RKO (cell line): ENCODE measurements at places on chromosomes 7 and 10.

DNA sequence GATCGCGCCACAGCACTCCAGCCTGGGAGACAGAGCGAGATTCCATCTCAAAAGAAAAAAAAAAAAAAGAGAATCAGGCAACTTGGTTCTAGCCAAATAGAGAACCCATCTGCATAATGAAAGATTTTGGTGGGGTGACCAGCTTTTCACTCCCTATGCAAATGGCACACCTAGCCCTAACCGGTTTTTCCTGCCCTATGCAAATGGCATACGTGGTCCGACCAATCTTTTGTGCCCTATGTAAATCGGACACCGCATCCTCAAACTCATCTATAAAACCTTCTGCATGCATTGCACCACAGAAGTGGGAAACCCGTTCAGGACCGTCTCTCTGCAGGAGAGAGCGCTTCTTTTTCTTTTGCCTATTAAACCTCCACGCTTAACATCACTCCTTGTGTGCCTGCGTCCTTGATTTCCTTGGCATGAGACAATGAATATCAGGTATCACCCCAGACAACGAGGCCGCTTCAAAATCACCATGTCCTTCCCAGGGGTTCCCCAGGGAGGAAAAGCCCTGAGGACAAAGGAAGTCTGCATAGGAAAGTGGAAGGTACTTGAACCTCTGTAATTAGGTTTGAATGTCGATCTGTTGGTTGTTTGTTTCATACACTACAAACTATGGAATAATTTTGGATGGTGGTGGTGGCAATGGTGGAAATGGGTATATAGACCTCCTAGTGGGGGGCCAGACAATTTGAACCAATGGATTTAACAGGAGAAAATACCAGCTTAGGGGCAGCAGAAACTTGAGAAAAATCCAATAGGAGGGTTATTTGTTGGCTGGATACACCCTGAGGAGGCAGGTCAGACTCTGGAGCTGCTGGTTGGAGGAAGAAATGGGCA is 396.2 kb downstream of the TYW1 start:
- no peak for DNase-seq

DNA sequence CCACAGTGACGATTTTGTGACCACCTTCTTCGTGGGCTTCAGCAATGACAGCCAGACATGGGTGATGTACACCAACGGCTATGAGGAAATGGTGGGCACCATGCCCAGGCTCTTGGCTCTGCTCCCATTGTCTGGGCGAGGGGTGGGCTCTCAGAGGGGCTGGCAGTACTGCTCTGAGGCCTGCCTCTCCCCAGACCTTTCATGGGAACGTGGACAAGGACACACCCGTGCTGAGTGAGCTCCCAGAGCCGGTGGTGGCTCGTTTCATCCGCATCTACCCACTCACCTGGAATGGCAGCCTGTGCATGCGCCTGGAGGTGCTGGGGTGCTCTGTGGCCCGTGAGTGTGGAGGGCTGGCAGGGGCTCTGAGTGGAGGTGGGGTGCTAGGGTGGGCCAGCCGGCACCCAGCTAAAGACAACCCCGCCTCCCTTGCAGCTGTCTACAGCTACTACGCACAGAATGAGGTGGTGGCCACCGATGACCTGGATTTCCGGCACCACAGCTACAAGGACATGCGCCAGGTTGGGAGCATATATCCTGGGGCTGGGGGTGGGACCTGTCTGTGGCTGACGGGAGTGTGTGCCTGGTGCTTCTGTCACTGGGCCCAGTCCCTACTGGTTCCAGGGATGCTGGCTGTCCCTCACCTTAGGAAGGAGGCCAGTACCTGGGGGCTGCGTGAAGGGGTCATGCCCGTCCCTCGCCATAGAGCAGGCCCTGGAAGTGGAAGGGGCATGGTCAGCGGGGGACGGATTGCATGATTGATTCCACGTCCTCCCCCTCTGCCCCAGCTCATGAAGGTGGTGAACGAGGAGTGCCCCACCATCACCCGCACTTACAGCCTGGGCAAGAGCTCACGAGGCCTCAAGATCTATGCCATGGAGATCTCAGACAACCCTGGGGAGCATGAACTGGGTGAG is 6.8 kb downstream of the AEBP1 start:
- DNase-seq, result no peak

GRCh38 chr10:4067931-4068561 is 283.0 kb upstream of the KLF6 start:
- no peak for DNase-seq

GRCh38 chr7:155533827-155534690 is 12.3 kb downstream of the CNPY1 start:
- no peak for DNase-seq

DNA sequence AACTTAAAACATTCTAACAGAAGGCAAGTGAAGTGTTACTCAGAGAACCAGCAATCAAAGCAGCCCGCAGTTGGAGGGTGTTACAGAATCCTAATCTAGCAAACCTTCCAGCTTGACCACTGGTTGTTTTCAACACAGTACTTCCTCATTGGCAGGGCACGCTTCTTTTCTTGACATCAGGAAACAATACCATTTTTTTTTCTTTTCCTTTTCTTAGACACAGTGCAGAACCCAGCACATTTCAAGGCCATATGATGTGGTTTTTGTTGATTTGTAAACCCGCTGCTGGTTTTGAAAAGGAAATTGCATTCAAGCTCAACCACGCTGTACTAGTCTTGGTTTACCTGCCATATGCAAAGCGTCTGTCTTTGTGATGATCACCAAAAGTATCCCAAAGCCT is 33.4 kb downstream of the RHOBTB1 start:
- no peak for DNase-seq

- no peak for DNase-seq
These were observed 292.4 kb upstream of the SP4 start for GRCh38 chr7:21135437-21135836.

DNA sequence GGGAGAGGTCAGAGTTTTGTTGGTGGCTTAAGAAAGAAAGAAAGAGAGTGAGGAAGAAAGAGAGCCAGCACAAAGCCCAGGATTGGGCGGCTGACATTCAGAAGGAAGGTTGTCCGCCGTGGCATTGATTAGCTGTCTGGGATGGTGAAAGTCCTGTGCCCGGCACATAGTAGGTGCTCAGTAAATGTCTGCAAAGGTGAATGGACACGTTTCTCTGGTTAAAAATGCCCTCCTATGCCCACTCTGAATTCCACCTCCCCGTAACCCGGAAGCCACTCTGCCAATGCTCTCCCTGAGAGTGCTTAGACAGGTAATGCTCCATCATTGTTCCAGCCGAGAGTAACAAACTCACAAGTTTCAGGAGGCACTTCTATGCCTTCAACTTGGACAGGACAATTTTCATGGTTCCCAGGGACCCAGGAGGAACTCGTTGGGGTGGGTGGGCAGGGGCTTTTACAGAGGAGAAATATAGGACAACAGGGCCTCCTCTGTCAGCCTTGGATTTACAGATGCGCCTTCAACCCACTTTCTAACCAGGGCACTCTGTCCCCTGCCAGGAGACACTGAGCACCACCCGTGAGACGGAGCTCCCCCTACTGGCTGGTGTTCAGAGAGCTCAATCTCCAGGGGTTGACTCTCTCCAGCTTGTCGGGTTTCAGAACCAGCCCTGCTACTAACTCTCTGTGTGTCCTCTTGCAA is 411.5 kb upstream of the ZMIZ1 start:
- peak; percentile 14 for DNase-seq

DNA sequence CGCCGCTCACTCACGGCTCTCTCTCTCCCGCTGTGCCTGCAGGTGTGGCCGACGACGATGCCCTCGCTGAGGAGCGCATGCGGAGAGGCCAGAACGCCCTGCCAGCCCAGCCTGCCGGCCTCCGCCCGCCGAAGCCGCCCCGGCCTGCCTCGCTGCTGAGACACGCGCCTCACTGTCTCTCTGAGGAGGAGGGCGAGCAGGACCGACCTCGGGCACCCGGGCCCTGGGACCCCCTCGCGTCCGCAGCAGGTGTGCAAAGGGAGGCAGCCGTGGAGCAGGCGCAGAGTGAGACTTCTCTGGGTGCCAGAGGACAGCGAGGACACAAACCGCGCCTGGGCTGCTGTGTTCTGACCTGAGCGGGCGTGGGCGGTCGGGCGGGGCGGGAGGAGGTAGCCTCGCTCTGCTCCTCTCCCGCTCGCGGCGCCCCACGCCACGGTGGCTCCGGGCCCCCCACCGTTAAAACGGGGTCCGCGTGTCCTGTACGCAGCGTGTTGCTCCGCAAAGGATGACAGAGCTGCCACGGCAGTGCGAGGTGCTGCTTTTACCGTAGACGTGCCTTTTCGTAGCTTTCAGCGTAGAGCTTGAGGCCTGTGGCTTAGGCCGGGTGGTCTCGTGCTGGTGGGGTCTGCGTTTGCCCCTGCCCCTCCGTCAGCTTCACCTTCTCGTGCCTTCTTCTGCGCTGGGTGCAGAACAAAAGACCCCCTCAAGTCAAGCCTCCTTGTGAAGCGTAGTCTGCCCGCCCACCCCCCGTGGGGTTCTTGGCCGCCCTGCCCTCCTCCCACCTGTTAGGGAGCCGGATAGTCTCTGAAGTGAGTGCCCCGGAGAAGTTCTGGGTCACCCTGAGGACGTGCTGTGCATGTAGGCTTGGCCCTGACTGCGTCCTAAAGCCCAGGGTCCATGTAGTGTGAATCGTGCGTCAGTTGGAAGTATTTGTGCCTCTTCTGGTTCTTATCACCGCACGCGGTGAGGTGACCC is 73.2 kb downstream of the DNAJB6 start:
- no peak for DNase-seq

DNA sequence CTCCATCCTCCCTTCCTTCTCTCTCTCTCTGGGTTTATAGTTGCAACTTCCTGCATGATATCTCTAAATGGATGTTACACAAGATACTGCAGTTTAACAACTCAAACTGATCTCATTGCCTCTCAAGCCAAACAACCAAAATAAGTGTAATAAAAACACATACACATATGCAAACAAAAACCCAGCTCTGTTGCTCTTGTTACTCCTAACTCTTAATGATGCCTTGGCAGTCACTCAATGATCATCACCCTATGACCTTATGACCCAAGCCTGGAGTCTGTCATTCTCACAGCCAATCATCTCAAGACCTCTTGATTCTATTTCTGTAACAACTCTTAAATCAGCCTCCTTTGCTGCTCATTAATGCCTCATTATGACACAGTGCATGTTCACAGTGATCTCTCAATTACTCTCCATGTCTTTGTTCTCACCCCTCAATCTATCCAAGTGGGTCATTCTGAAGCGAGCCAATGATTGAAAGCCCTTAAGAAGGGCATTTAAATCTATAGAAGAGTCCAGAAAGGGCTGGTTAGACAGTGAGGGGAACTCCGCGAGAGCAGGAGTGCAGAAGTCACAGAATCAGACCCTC is 210.9 kb downstream of the INHBA start:
- DNase-seq, result no peak

- DNase-seq, result no peak
These were observed 250.8 kb upstream of the MBL2 start for GRCh38 chr10:53023411-53023810.

- no peak for DNase-seq
These were observed 824.4 kb downstream of the GRID1 start for GRCh38 chr10:85542152-85542551.

GRCh38 chr7:20444030-20444800 is 113.5 kb downstream of the ITGB8 start:
- DNase-seq, result no peak

GRCh38 chr10:932589-932988 is 1.1 kb upstream of the LARP4B start:
- DNase-seq, result no peak

DNA sequence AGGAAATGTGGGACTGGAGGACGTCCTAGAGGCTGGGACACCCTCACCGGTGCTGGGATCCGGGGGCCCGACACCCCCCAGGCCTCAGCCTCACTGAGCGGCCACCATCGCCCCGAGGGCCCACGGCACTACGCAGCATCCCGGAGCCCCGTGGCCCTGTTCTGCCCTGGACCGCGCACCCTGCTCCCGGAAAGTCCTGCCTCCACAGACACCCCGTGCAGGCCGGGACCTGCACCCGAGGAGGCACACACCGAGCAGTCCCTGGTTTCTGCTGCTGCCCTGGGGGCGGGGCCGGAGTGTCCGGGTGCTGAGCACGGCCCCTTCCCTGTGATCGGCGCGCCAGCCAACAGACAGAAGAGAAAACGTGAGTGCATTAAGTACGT is 18.1 kb upstream of the KNDC1 start:
- no peak for DNase-seq

DNA sequence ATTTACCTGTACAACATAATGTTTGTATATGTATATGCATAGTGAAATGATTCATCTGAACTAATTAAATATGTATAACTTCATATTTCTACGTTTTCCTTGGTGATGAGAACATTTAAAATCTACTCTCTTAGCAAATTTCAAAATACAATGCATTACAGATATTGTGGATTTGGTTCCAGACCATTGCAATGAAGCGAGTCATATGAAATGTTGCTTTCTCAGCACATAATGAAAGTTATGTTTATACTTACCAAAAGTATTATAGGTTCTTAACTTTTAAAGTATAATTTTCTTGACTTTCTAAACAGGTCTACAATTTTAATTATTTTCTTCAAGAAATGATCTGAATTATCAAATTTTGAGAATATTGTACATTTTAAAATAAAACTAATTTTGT is 189.2 kb downstream of the CSTF2T start:
- DNase-seq, result no peak

GRCh38 chr7:151830121-151830830 is 46.6 kb downstream of the PRKAG2 start:
- no peak for DNase-seq

- peak; percentile 54 for DNase-seq
These were observed 134.3 kb downstream of the PRKCQ start for GRCh38 chr10:6445671-6446316.

GRCh38 chr10:6095810-6096570 is 7.2 kb downstream of the RBM17 start:
- DNase-seq, result no peak

GRCh38 chr10:43090188-43090587 is 13.3 kb downstream of the RET start:
- DNase-seq, result no peak

- no peak for DNase-seq
These were observed 310.6 kb upstream of the SHH start for GRCh38 chr7:156122752-156123354.

GRCh38 chr10:60352105-60352504 is 37.6 kb downstream of the ANK3 start:
- no peak for DNase-seq

DNA sequence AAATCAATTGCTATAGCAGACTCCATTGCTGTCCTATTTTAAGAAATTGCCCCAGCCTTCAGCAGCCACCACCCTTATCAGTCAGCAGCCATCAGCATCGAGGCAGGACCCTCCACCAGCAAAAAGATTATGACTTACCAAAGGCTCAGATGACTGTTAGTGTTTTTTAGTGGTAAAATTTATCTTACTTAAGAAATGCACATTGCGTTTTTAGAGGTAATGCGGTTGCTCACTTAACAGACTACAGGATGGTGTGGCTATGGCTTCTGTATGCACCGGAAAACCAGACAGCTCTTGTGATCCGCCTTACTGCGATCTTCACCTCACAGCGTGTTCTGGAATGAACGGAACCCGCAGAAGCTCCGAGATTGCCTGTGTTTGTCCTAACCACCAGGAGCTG is 58.1 kb downstream of the WDR37 start:
- DNase-seq, result no peak

GRCh38 chr7:135508883-135509588 is 866 bp downstream of the CNOT4 start:
- DNase-seq, result peak; percentile 84

- no peak for DNase-seq
These were observed 4.7 kb upstream of the CYP17A1 start for GRCh38 chr10:102841827-102842345.

GRCh38 chr10:90213346-90213745 is 512.0 kb downstream of the KIF20B start:
- no peak for DNase-seq

GRCh38 chr10:81019029-81019890 is 481.6 kb downstream of the SH2D4B start:
- DNase-seq, result peak; percentile 70
